ENCODE measurements at places on chromosomes 5 and 9.

GRCh38 chr5:112586596-112587062 lies 151.1 kb upstream of the APC start:
- peak; percentile 74 for DNase-seq

GRCh38 chr5:127429928-127430327 lies 87.5 kb upstream of the PRRC1 start:
- peak; percentile 60 for DNase-seq

- no peak for DNase-seq
These were observed 250.4 kb downstream of the LRRC70 start for GRCh38 chr5:62828742-62829603.

GRCh38 chr9:73270967-73271721 lies 119.5 kb downstream of the ANXA1 start:
- no peak for DNase-seq

GRCh38 chr9:79325501-79325900 lies 246.3 kb upstream of the TLE4 start:
- DNase-seq, result no peak

DNA sequence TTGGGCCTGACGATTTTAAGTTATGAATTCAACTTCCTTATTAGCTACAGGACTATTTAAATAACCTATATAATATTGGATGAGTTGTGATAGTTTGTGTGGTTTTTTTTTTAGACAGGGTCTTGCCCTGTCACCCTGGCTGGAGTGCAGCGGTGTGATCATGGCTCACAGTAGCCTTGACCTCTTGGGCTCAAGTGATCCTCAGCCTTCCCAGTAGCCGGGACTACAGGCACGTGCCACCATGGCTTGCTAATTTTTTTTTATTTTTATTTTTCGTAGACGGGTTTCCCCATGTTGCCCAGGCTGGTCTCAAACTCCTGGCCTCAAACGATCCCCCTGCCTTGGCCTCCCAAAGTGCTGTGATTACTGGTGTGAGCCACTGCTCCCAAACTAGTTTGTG lies 17.6 kb downstream of the SPZ1 start:
- DNase-seq, result no peak

DNA sequence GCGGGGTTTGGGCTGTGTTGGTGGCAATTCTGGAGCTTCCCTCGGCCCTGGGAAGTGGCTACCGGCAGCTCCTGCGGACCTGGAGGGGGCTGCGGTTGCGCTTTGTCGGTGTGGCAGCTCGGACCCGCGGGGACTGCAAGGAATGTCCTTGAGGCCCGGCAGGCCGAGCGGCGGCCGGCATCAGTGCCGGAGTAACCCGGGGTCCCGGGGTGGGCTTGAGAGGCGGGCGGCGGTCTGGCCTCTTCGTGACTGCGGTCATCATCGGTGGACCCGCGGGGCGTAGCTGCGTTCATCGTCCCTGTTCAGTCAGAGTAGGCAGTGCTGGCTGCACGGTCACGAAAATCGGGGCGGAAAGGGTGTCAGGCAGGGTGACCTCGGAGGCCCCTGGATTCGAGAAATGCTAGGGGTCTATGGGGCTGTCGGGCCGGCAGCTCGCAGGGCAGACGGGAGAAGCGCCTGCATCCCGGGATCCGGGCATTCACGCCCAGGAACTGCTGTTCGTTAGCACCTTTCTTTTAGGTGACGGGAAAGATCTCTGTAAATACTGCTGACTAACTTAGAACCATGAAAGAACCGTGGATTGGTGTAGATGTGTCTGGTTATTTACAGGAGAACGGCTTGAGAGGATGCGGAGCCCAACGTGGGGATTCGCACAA lies 474 bp downstream of the HMGCR start:
- peak; percentile 25 for DNase-seq

DNA sequence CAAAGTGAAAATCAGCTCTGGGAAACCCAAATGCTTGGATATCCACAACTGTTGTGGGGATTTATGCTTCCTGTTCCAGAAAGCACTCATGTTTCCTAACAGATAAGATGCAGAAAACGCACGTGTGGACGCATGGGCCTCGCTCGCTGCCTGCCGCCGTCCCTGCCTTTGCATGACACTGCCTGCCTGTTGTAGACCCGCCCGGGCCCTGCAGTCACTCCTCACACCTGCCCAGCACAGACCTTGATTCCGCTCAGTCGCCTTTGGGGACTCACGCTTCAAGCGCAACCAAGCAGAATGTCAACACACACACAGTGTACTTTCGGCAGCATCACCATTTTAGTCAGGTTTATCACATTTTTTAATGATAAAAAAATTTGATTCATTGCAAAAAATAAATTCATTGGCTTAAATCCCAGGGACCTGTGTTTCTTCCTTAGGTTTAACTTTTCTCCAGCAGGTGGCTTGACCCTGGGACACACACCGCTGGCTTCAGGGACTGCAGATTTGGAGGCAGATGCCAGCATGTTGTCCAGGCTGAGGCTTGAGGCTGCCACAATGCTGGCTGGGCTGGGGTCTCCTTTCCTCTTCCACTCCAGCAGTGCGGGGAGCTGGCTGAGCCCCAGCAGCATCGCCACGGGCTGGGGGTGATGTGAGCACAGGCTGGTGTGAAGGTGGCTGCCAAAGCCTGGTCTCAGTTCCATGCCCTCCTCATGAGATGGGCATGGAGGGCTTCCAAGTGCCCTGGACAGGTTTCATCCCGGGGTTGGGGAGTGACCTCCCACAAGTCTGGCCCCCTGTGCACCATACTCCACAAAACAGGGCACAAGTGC lies 416.9 kb upstream of the IRX4 start:
- no peak for DNase-seq

DNA sequence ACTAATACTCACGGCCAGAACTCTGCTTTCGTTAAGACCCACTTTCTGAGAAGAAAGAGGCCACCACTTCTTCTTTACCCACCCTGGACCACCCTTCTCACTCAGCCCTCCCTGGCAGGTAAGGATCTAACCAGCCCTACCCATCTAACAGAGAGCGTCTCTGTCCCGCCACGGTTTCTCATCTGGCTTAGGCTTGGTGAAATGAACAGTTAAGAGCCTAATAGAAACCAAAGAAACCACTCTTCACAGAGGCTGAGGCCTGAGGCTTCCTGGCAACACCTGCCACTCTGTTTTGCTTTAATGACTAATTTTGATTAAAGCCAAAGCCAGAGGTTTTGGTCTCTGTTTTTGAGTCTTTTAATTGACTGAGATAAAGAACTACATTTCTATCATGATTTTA lies 354.1 kb upstream of the SLC30A5 start:
- no peak for DNase-seq

DNA sequence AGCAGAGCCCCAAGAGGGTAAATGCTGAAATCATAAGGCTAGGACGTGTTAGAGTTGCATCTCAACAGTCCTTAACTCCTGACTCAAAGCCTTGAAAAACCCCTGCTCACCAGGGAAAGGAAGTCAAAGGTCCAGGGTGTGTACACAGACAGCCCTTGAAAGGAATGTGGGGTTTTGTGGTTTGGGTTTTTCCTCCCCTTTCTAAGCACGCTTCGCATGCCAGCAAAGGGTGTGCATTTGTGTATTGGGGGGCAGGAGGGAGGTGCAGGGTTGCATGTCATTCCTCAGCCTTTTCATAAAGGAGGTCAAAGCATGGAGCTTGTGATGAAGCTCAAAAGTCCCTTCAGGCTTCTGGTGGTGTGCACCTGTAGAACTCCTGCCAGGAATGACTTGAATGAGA lies 17.3 kb upstream of the XPA start:
- no peak for DNase-seq

- no peak for DNase-seq
These were observed 7.6 kb upstream of the FBXO38 start for GRCh38 chr5:148376198-148376597.

- DNase-seq, result no peak
These were observed 1078.3 kb upstream of the SEMA6A start for GRCh38 chr5:117652958-117653280.

GRCh38 chr9:426976-427375 lies 212.3 kb downstream of the DOCK8 start:
- DNase-seq, result no peak

DNA sequence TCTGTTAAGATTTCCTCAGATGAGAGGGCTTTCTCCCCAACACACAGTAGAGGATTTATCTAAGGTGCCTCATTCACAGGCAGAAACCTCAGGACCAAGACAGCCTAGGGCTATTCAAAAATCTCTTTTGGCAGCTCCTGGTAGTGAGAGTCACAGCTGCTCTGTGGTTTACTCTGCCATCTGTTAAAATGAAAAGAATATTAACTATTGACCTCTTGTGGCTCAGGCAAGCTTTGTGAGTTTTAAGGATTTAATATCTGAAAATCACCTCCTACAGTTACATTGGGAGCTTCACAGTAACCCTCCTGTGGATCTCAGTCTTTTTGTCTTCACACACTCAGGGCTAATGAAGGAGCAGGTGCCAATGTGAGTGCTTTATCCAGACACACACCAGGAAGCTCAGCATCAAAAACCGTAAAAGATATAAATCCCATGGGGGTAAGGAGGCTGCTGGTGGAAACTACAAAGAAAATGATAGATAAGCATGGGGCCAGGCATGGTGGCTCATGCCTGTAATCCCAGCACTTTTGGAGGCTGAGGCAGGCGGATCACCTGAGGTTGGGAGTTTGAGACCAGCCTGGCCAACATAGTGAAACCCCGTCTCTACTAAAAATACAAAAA lies 29.7 kb downstream of the PPP1R2B start:
- DNase-seq, result no peak

DNA sequence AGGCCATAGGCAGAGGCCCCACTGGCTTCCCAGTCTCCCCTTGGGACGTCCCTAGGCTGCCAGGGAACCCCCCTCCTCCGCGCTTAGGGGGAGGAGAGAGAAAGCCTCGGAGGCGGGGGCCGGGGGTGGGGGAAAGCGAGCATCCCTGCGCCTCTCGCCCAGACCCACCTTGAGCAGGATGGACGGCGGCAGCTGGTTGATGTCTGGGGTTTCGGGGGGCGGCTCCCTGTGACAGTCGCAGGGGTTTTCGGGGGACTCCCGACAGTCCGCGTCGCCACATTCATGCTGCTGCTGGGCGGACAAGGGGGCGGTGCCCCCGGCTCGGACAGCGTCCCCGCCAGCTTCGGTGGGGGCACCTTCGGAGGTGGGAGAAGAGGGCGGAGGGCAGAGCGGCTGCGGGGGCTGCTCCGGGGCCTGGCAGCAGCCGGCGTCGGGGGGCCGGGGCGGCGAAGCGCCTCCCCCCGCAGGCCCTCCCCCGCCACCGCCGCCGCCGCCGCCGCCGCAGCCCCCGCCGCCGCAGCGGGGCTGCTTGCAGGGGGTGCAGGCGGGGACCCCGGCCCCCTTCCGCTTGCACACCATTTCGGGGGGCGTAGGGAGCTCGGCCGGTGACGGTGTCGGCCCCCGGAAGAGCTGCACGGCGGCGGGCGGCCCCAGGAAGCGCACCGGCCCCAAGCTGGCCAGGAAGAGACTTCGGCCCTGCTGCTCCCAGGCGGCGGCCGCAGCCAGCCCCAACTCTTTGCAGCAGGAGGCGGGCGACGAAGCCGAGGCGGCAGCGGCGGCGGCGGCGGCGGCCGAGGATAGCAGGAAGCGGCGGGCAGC lies 1.2 kb downstream of the FBXL17 start:
- peak; percentile 39 for DNase-seq

- DNase-seq, result no peak
These were observed 38.0 kb upstream of the ADAM19 start for GRCh38 chr5:157613385-157614245.

GRCh38 chr5:54828151-54828550 lies 157.2 kb downstream of the ESM1 start:
- DNase-seq, result no peak

DNA sequence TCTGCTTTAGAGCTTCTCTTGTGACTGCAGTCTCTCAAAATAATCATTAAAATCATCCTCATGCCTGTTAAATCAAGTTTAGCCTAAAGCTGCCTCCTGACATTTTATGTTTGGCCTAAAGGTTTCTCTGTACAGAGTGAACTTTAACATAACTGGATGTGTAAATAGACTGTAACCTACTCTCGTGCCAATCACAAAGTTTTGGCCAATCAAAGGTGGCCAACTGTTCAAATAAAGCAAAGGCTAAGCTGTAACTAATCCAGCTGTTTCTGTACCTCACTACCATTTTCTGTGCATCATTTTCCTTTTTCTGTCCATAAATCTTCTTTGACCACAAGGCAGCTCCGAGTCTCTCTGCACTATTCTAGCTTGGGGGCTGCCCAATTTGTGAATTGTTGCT lies 86.2 kb downstream of the GCNT1 start:
- no peak for DNase-seq

GRCh38 chr5:57174128-57174889 lies 450 bp downstream of the GPBP1 start:
- DNase-seq, result peak; percentile 36

DNA sequence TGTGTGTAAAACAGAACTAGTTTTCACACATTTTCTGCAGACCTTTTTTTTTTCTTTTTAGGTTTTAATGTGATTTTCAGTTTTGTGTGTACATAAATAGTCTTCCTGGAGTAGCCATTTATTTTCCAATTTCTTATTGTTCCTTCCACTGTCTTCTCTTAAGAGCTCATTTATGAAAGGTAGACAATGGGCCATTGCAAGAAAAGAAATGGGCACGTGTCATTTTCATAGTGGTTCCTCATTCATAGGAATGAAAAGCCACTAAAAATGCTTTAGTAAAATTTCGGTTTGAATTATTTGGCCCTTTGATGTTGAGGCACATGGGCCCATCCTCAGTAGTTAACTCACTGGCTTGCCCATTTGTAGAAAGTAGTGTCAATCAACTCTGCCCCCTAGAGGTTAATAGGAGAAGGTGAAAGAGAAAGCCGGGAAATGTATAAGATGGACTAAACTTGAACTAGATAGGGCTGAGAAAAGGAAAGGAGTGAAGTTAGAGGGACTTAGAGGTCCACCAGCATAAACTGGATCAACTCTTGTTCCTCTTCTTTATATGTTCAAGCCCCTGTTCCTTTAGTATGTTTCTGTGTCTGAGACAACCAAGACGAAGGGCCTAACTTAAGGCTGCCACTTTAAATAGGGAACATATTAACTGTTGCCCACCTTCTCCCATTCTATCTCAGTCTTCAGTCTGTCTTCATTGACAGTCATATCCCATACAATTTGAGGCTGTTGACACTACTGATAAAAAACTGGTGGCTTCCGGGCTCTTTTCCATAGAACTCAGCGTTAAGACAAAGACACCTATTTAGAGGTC lies 72.6 kb downstream of the SMARCA2 start:
- DNase-seq, result peak; percentile 79

- DNase-seq, result no peak
These were observed 415.1 kb downstream of the MLLT3 start for GRCh38 chr9:20207176-20207575.

DNA sequence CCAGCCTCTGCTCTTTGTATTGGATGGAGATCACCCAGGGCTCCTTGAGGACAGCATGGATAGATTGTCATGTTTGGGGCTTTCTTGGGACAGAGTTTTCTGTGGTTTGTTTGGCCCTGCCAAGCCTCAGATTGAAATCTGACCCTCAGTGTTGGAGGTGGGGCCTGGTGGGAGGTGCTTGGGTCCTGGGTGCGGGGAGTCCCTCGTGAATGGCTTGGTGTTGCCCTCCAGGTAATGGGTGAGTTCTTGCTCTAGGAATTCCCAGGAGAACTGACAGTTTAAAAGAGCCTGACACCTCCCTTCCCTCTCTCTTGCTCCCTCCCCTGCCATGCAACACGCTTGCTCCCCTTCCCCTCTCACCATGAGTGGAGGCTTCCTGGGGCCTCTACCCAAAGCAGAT lies 48.6 kb upstream of the OLFM1 start:
- no peak for DNase-seq

Measured in hematopoietic multipotent progenitor cell treated with erythropoietin and hydrocortisone succinate and interleukin-3 and kit ligand, for 8 days (in vitro differentiated cells).